ENCODE measurements at places on chromosomes 1 and 21. TPM values are rescaled to one million over a fixed set of nuclear protein-coding genes. Genes with fewer than 3 reads are reported as not detected.

Gene HAO2
- polyA plus RNA-seq, result not detected

Gene LCE1B
- not detected for polyA plus RNA-seq

Gene PADI3
- not detected for polyA plus RNA-seq

Gene REN
- 0.31 TPM for polyA plus RNA-seq

Data from brain (organoid and tissue), 16 donors.